NCI-H187 (cell line): ENCODE measurements at places on chromosomes 2 and 18.

DNA sequence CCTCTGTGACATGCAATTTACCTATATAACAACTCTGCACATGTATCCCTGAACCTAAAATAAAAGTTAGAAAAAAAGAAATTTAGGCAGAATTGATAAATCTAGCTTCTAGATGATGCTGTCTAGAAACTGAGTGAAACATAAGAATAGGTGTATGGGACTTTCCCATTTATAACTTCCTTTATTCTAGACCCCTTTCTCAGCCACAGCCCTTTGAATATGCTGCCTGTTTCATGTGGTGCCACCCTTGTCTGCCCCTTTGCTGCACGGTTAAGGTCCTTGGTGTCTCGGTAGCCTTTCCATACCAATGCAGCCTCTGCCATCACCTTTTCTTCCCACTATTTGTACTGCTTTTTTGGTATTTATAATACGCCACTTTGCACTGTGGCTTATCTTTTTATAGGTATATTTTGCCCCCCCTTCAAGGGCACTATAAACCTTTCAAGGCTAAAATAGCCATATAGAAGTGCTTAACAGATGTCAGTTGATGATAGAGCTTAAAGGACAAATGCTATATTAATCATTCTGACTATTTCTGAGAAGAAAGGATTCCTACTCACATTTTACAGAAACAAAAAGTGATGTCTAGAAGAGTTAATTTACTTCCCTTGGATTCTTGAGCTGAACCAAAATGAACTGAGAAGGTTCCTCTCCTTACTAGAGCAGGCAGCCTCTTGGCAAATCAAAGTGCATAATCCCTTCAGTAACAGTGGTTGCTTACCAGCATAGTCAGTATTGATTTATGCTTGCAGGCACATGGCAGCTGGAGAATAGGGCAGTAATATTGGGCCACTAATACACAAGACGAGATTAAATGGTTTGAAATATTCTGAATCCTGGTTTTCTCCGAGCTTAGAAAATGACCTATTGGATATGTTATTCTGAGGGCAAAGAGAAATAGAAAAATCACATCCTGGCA lies 88.1 kb upstream of the CYP26B1 start:
- DNase-seq = no peak

DNA sequence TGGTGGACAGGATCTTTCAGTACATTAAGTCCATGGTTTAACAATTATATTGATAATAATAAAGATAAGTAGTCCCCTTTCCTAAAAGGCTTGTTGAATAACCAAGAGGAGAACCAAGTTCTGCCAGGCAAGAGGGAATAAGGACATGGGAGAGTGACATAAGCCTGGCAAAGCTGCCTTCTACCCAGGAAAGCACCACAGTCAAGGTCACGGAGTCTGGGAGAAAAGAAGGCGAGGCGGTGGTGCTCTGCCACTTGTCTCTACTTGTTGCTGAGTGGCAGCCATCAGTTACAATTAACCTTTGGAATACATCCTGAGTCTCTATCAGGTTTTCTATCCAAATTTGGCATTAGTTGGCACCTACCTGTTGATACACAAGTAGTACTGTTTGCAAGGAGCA lies 101.7 kb upstream of the GATA6 start:
- no peak for DNase-seq

DNA sequence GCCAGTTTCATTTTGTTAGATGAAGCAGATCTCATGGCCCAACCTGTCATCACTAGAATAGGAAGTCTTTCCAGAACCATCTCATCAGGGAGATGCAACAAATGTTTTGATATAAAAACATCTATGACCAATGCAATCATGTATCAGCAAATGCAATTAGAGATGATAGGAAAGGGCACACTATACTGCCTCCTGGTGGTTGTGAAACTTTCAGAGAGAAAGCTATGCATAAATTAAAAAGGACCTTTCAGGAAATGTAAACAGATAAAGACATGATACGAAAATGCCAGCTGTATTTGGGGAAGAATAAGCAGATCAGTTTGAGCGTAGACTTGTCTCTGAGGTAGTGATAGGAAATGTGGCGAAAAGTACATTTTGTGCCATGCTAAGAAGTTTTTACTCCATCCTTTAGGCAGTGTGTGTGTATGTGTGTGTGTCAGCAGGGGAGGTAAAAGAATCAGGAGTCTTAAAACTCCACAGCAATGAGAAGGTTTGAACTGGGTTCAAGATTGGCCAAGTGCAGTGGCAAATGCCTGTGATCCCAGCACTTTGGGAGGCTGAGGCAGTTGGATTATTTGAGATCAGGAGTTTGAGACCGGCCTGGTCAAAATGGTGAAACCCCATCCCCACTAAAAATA lies 479.3 kb downstream of the CPS1 start:
- no peak for DNase-seq

- no peak for DNase-seq
Observed at GRCh38 chr18:46660957-46661749, 4.1 kb upstream of the LOXHD1 start.

DNA sequence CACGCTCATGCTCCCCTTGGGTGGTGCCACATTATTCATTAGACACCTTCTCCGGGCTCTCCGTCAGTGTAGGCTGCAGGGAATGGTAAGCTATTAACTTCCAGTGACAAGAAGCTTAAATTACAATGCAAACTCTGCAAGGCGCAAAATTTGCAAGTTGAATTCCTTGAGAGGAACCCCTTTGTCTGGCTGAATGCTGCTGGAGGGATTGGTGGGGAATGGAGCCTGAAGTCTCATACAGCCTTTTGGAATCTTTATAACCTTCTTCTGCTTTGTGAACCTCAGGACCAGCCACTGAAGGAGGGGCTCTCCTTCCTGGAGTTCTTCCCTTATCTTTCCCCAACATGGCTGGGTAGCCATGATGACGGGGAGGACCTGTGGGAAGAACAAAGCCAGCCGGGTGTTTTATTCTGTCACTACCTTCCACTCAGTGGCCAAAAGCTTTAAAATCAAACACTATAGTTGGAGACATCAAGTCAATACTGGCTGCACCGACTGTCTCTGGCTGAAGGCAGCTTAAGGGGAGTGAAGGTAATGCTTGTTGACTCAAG lies 220.9 kb upstream of the EPHA4 start:
- no peak for DNase-seq

- DNase-seq = no peak
Observed at GRCh38 chr18:8326763-8327394, 282.4 kb upstream of the RAB12 start.

- DNase-seq = no peak
Observed at GRCh38 chr2:41042343-41042742, 590.5 kb upstream of the SLC8A1 start.

- peak; percentile 21 for DNase-seq
Observed at GRCh38 chr2:169294001-169294675, 68.2 kb downstream of the LRP2 start.

DNA sequence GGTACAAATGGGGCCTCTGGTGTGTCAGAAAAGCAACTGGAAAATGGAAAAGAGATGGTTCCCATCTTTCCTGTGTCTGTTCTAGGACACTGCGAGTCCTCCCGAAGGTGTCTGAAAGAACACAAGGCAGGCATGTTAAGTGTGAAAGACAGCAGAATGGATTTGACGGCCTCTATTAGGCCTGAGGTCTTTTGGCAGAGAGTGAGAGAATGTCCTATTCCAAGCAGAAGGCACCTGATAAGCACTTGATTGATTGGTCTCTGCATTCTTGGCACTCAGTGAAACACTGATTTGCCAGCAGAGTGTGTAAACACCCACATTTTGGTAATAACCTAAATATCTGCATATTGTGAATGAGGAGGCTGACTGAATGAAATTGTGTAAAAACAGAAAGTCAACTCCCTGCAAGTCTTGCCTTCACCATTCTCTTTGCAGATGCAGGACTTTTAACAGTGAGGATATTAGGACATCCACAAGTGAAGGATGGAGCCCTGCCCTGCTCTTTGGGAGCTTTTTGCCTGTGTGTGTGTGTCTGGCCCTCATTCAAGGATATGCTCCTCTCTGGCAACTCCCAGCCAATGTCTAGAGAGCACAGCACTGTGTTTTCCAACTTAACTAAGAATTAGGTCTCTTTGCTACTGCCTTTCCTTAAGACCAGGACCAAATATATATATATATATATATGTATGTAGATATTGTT lies 698.3 kb downstream of the NRXN1 start:
- DNase-seq = no peak

DNA sequence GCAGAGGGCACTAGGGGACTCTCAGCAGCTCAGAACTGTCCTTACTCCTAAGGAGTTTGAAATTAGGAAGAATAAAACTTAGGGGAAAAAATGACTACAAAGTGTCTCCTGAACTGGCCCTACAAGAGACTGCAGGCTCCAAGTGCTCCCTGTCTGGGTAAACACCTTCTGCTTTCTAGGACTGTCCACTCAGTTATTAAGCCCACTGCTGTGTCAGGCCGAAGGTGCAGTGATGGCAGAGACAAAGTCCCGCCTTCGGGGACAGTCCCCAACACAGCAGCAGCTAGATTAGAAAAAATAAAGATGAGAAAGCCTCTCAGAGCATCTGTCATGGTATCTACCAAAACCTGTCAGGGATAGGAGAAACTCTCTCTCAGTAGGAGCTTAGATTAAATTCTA lies 28.3 kb downstream of the TWIST2 start:
- no peak for DNase-seq

DNA sequence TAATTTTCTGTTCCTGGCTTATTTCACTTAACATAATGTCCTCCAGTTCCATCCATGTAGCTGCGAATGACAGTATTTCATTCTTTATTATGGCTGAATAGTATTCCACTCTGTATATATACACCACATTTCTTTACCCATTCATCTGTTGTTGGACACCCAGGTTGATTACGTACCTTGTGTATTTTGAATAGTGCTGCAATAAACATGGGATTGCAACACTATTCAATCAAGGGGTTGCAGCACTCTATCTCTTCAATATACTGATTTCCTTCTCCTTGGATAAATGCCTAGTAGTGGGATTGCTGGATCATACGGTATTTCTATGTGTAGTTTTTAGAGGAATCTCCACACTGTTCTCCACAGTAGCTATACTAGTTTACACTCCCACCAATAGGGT lies 61.3 kb downstream of the THADA start:
- no peak for DNase-seq

GRCh38 chr2:21812766-21813165 lies 689.0 kb downstream of the TDRD15 start:
- DNase-seq = no peak

GRCh38 chr2:182558564-182558963 lies 131.7 kb upstream of the PDE1A start:
- no peak for DNase-seq

GRCh38 chr2:101114815-101115214 lies 36.4 kb downstream of the TBC1D8 start:
- DNase-seq = no peak

DNA sequence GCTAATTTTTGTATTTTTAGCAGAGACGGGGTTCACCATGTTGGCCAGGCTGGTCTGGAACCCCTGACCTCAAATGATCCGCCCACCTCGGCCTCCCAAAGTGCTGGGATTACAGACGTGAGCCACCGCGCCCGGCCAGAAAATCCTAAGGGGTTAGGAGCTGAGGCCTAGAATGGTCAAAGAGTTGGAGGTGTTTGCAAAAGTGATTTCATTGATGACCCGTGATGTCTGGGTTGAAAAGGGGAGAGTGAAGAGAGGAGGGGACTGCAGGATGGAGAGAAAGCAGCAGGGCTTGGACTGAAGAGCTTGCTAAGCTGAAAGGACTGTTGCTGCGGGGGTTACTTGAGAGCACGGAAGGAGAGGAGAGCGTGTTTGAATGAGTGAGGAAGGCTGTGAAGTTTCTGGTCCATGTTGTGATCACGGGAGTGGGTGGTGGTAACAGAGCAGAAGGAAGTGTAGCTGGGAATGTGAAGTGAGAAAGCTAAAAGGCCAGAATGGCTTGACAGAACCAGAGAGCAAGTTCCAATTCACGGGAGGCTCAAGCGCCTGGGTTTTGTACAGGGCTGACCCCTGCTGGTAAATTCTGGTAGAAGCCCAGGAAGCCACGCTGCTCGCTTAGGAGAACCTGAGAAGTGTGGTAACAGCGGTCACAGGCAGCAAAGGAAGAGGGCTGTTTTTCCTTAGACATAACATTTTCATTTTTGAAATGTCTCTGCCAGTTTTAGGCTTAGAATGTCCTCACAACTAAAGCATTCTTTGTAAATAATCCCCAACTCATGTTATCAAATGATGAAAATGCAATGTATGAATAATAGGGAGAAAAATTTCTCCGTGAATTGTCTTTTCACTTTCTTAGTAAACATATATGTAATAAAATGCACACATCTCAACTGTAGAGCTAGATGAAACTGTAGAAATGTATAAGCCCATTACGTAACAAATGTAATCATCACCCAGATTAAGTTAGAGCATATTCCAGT lies 40.5 kb upstream of the ACTR2 start:
- DNase-seq = peak; percentile 71

GRCh38 chr2:134988994-134989605 lies 58.1 kb downstream of the MAP3K19 start:
- DNase-seq = no peak

DNA sequence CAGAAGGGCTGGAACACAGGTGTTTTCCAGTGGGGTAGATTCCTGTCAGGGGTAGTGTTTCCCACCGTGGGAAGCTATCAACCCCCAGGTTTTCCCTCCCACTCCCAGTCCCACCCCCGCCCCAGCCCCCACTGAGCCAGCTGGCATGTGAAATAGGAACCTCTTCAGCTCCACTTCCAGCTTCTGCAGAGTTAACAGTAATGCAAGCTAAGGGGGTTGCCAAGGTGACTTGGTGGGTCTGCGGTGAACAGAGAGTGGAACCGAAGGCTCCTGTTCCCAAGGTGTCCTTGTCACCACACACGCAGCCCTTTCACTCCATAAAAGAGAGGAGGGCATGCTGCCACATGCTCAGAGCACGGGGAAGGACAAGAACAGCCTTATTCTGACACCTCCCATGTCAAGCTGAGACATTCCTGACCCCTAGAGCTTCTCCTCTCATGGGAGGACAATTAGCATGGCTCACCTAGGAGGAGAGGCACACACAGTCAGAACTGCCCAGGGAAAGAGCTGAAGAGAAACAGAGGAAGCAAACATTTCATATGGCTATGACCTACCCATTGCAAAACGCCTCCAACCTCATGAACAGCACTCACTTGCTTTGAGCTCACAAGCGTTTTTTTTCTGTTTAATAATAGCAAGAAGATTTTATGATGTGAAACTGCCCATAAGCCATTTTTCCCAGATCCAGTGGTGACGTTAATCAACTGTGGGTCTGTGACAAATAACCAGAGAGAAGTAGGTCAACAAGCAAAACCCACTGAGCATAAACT lies 39.8 kb upstream of the TBC1D8 start:
- no peak for DNase-seq

DNA sequence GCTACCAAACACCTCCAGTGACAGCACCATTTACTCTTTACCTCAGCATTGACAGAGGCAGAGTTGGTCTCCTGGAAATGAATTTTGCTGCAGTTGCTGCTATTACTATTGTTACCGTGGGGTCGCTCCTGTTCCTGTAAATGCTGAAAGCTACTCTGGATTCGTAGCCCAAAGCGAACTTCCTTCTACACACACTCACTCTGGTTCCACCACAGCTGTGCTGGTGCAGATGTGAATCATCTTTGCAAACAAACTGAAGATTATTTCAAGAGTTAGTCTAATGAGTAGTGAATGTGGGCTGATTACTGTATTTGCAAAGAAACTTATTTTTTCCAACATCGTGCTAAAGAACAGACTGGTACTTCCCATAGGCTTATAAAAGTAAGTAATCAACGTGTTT lies 304.0 kb downstream of the LPIN1 start:
- no peak for DNase-seq

GRCh38 chr2:15662026-15662425 lies 70.4 kb downstream of the DDX1 start:
- DNase-seq = no peak
